NCI-H446 treated with DMSO at 0.1 percent for 48 hours (cell line): ENCODE measurements at places on chromosomes 3 and 15.

DNA sequence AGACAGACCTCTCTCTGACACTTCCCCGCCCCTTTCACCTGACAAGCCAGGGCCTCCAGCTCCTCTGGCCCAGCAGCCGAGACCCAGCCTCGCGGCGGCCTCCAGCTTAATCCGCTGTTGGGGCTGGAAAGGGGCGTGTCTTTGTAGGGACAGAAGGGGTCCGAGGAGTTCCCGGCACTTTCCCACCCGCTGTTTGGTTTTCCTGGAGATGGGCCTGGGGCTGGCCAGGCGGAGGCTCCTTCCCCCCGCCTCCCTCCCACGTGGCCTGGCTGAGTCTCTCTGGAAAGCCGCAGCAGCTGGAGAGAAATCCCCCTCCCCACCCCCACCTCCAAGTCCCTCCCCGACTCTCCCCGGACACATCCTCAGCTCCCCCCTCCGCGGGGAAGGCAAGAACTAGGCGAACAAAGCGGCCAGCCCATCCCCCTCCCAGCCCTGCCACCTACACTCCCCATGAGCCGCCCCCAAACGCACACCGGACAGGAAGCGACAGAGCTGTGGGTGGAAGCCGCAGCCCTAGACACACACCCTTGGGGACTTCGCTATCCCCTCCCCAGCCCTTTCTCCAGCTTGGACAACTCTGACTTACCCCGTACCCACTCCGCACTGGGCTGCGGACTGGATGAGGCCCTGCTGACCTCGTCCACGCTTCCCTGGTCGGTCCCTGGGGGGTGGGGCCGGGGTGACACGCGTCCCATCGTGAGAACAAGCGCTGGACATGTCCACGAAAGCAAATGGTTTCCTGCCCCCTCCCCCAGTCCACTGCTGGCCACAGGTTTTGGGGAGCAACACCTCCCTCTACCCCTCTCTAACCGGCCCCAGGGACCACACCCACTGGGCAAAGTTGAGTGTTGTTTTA is 1.2 kb downstream of the IGDCC4 start:
- DNase-seq = no peak

DNA sequence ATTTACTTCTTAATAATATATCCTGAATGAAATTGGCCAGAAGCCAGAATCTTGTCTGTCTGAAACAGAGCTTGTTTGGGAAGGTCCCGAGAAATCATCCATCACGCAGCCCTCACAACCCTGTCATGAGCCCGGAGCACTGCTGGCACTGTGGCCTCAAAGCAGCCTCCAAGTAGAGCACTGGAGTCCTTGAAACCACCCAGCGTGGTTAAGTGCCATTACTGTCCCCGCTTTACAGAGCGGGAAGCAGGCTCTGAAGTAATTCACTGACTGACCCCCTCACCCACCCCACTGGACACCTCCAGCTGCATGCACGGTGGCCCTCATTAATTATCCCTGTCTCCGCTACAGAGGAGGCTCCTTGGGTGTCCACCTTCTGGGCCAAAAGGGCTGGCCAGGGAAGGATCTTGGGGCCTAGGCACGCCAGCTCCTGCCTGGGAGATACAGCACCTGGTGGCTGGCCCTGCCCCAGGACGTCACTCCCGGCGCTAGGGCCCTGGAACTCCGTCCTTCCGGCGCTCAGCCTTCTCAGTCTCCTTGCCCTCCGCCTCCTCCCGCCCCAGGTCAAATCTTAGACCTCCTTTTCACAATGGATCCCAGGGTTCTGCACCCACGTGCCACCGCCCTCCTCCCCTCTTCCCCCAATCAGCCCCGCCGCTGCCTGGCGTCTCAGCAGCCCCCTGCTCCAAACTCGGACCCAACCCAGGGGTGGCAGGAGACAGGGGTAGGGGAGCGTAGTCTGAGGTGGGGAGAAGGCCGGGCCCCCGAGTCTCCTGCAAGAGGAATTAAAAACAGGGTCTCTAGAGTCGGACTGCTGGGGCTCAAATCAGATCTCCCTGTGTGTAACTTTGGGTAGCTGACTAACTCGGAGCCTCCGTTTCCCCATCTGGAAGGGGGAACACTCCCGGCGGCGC is 1.1 kb downstream of the TKT start:
- DNase-seq = no peak

DNA sequence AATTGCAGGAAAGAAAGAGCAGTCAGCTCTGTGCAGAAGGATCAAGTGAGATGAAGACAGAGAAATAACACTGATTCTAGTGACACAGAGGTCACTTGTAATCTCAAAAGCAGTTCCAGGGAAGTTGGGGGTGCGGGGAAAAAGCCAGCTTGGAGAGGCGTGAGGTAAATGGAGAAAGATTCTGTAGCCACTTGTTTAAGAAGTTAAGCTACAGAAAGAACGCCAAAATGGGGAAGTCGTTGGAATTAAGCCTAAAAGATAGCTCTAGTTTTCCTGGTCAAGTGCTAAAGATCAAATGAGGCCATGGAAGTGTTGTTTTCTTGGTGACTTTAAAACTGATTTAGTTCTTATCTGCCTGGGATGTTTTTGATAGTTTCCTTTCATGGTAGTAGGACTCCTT is 152.0 kb downstream of the GREM1 start:
- no peak for DNase-seq

- DNase-seq = no peak
These were observed 20.1 kb downstream of the DMXL2 start for GRCh38 chr15:51602484-51602883.

DNA sequence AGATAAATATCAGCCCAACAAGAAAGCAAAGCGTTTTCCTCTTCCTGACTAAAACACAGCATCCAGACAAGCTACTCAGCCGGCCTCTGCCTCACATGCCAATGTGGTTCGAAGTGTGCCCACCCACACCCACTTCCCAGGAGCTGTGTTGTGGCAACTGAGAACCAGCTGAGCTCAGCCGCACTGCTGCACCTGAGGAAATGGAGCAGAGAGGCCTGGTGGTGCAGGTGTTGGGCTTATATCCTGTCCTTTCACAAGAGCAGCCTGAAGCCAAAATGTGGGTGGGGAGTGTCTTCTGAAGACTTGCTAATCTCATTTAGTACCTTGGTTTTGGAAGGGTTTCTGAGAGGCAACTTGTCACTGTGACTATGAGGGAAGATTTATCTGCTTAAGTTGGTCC is 23.0 kb upstream of the RETNLB start:
- no peak for DNase-seq

DNA sequence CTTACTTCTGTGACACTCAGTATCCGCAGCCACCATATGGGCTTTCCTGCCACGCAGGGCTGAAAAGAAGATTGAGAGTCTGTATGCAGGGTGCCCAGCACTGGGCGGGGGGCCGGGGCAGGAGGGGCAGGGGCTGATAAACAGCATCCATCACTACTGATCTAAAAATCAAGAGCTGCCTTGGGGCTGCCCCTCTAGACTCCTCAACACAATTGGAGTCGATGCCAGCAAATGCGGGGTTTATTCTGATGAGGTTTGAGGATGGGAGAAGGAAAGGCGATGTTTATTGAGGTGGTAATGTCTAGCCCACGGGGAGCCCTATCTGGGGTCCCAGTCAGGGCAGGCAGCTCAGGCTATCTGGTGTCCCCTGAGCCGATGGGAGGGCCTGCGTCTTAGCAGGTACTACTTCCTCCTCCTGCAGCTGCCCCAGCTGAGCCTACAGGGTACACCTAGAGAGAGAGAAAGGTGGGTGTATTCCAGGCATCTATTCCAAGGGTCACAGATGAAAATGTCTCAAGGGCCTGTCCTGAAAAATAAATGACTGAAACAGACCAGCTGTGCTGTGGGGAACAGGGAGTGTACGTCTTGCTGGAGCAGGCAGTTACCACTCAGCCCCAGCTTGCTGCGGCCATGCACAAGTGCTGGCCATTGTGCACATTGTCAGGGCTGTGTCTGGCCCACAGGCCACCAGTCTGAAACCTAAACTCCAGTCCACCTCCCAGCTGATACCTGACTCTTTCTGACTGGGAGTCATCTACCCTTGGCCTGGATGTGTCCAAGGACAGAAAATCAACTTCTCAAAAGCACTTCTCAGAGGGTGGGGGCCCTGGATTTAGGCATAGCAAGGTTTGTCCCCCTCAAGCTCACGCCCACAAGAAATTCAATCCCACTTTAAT is 19.5 kb downstream of the ISG20 start:
- DNase-seq = no peak

- no peak for DNase-seq
These were observed 43.9 kb downstream of the LIMD1 start for GRCh38 chr3:45638299-45639043.
